Panc1 (cell line): ENCODE measurements at places on chromosomes 5 and 9.

- H3K36me3 ChIP-seq = no peaks in the 10 kb centered on the region
- DNase-seq = no peak
- peak overlapping the region; percentile 47 for H3K4me3 ChIP-seq
- peaks cover 5% of the 10 kb centered on the region for H3K4me1 ChIP-seq
- H3K27ac ChIP-seq = no peak overlapping the region
These were observed 1312.0 kb upstream of the WWC1 start for GRCh38 chr5:166979307-166979895.

- H3K27me3 ChIP-seq = no peaks in the 10 kb centered on the region
- peak overlapping the region; percentile 73 for H3K27ac ChIP-seq
- DNase-seq = peak; percentile 50
These were observed 57.9 kb upstream of the CCNG1 start for GRCh38 chr5:163379298-163380155.

DNA sequence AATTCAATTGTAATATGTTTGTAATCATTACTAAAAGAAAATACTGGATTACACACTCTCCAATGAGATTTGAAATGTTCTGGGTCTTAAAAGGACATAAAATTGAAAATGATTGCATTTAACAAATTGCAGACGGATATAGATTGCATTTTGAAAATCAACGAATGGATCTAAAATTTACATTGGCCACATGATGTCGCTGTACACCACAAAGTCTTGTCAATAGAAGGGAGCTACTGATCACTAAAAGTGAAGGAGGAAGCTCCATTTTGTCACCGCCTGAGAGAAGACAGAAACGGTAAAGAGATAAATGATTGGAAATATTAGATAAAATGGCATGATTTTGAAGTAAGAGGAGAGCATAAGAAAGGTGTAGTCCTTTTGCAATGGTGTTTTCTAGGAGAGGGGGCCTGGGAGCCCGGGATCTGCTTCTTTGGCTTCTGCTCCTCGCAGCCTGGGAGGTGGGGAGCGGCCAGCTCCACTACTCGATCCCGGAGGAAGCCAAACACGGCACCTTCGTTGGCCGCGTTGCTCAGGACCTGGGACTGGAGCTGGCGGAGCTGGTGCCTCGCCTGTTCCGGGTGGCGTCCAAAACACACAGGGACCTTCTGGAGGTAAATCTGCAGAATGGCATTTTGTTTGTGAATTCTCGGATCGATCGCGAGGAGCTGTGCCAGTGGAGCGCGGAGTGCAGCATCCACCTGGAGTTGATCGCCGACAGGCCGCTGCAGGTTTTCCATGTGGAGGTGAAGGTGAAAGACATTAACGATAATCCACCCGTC is at the start of gene PCDHA1:
Gene PCDHA1 (plus strand): TSS at position 236 of the 782 bp plus-strand sequence.
- H3K4me1 ChIP-seq = no peaks in the 10 kb centered on the region; the same call in 1 of the 2 replicates
- H3K4me3 ChIP-seq = no peak within 1 kb of the TSS
- H3K27ac ChIP-seq = no peak within 1 kb of the TSS
- DNase-seq = no peak

- no peaks in the 10 kb centered on the region for H3K36me3 ChIP-seq
- no peak overlapping the region for H3K27ac ChIP-seq
- no peak for DNase-seq
- no peaks in the 10 kb centered on the region for H3K4me1 ChIP-seq
These were observed 39.2 kb upstream of the RAB3C start for GRCh38 chr5:58543723-58544122.

DNA sequence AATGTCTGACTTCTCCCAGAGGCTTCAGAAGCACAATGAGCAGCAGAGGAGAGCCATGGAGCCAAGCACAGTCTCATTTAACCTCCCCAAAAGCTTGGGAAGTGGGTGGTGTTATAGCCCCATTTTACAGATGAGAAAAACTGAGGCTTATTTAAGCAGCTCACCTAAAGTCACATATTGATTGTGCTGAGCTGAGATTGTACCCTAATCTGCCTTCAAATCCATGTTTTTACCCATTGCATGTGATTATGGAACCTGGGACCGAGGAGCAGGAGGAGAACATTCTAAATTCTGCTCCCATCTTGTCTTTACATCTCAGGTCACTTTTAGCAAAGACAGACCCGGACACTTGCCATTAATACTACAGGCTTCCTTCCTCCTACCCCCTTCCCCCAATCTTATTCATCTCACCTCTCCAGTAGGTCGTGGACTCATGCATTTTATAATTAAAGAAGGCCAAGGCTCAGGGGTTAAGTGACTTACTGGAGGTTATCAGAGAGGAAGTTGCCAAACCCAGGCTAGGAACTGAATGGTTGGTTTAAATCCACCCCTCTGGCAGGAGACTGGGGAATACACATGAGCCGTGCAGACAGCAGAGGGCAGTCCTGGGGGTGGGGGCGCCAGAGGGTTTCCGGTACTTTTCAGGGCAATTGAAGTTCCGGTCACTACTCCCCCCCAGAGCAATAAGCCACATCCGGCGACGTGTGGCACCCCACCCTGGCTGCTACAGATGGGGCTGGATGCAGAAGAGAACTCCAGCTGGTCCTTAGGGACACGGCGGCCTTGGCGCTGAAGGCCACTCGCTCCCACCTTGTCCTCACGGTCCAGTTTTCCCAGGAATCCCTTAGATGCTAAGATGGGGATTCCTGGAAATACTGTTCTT is 51.0 kb upstream of the IL17B start:
- H3K27ac ChIP-seq = no peak overlapping the region
- H3K27me3 ChIP-seq = no peaks in the 10 kb centered on the region
- H3K4me1 ChIP-seq = no peaks in the 10 kb centered on the region
- DNase-seq = no peak

DNA sequence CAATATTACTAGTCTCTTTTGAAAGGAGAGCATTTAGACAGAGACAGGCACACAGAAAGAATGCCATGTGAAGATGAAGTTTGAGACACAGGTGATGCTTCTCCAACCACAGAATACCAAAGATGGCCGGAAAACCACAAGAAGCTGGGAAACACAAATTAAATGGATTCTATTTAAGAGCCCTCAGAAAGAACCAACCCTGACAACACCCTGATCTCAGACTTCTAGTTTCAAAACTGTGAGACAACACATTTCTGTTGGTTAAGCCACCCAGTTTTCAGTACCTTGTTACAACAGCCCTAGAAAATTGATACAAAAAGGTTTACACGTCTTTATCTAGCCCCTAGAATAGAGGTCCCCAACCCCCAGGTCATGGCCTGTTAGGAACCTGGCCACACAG is 79.8 kb upstream of the CCNG1 start:
- no peaks in the 10 kb centered on the region for H3K27me3 ChIP-seq
- H3K27ac ChIP-seq = no peak overlapping the region
- no peak overlapping the region for H3K4me3 ChIP-seq
- DNase-seq = no peak
- H3K4me1 ChIP-seq = no peaks in the 10 kb centered on the region

GRCh38 chr9:107693625-107694326 is 204.2 kb upstream of the KLF4 start:
- no peaks in the 10 kb centered on the region for H3K4me1 ChIP-seq
- H3K27me3 ChIP-seq = no peaks in the 10 kb centered on the region
- H3K27ac ChIP-seq = no peak overlapping the region
- no peak overlapping the region for H3K4me3 ChIP-seq

DNA sequence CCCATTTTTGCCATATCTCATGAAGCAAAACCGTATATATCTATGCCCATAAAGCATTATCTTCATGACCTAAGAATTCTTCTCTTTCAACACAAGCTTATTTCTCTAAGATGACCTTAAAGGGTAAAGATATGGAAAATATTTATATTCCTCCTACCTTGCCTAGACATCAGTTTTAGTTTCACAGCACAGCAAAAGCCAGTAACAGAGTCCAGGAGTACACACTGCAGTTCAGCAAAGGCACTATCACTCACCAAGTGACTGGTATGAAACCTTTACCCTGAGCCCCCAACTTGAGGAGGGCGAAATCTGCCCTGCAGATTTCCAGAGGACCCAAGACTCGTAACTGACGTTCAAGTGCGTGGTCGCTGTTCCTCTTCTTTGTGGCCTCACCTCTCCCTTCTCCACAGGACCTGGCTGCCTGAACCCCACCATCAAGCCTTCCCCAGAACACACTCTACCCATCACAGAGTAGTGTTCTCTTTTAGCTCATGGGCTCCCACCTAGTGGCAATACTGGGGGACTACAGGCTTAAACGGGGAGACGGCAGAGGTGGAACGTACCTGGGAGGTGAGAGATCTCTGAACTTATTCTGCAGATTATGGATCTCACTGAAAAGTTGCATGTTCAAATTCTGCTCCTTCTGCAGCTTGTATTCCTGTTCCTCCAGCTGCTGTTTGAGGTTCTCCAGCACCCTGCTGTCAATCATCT is 141.0 kb downstream of the CDK5RAP2 start:
- H3K27me3 ChIP-seq = no peaks in the 10 kb centered on the region
- no peak overlapping the region for H3K4me3 ChIP-seq
- no peaks in the 10 kb centered on the region for H3K4me1 ChIP-seq
- no peak for DNase-seq
- no peak overlapping the region for H3K27ac ChIP-seq

- H3K4me1 ChIP-seq = no peaks in the 10 kb centered on the region
- no peak for DNase-seq
- peaks cover 2% of the 10 kb centered on the region; the same call in 1 of the 2 replicates for H3K27me3 ChIP-seq
- no peak overlapping the region for H3K27ac ChIP-seq
- no peaks in the 10 kb centered on the region for H3K36me3 ChIP-seq
These were observed 80.9 kb upstream of the ALDH1B1 start for GRCh38 chr9:38311382-38312270.

GRCh38 chr9:137317021-137317717 is 15.1 kb upstream of the NRARP start:
- no peaks in the 10 kb centered on the region for H3K27me3 ChIP-seq
- H3K36me3 ChIP-seq = no peaks in the 10 kb centered on the region
- no peaks in the 10 kb centered on the region; the same call in 1 of the 2 replicates for H3K4me1 ChIP-seq

DNA sequence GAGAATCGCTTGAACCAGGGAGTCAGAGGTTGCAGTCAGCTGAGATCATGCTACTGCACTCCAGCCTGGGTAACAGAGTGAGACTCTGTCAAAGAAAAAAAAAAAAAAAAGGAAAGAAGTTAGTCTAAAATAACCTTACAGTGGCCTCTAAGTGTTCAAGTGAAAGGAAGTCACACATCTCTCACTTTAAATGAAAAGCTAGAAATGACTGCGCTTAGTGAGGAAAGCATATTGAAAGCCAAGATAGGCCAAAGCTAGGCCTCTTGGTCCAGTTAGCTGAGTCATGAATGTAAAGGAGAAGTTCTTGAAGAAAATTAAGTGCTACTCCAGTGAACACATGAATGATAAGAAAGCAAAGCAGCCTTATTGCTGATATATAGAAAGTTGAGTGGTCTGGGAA is 38.1 kb downstream of the ITGA1 start:
- H3K36me3 ChIP-seq = no peaks in the 10 kb centered on the region
- DNase-seq = no peak
- no peak overlapping the region for H3K4me3 ChIP-seq
- H3K4me1 ChIP-seq = no peaks in the 10 kb centered on the region

DNA sequence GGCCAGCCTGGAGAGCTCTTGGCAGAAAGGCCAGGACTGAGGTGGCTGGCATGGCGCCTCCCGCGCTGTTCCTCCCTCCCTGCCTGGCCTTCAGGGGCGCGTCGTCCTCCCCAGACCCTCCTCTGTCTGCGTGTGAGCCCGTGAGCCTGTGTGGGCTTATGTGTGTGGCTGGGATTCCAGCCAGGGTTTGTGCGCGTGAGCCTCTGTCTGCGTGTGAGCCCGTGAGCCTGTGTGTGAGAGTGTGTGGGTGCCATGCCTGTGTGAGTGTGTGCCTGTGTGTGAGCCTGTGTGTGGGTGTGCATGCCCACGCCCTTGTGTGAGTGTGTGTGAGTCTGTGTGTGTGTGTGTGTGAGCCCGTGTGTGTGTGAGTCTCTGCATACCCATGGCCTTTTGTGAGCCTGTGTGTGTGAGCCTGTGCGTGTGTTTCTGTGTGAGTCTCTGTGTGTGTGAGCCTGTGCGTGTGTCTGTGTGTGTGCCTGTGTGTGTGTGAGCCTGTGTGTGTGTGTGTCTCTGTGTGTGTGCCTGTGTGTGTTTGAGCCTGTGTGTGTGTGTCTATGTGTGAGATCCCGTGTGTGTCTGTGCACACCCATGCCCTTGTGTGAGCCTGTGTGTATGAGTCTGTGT is 13.0 kb downstream of the RXRA start:
- DNase-seq = no peak
- H3K27ac ChIP-seq = peak overlapping the region; percentile 59
- no peak overlapping the region for H3K4me3 ChIP-seq
- peaks cover 21% of the 10 kb centered on the region for H3K4me1 ChIP-seq

- H3K27ac ChIP-seq = no peak overlapping the region
- no peaks in the 10 kb centered on the region for H3K27me3 ChIP-seq
- H3K4me1 ChIP-seq = 0 out of 2 replicates have a peak, but pooled peaks cover 2% of the 10 kb centered on the region
- no peak for DNase-seq
These were observed 131.7 kb downstream of the ADAMTS16 start for GRCh38 chr5:5271786-5272321.

DNA sequence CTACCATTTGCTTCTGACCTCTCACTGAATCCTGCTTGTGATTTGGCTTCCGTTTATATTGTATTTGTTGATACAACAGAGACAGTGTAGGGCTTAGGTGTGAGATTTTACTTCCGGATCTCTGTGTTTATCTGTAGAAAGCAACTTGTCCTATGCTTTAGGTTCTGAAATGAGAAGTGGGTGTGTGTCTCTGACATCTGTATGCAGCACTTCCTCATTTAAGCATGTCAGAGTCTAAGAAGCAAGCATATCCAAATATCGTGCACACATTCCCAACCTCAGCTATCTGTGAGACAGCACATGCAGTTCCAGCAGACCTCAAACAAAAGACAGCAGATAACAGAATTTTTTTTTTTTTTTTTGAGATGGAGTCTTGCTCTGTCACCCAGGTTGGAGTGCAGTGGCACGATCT is 16.3 kb downstream of the KLF9 start:
- H3K4me3 ChIP-seq = no peak overlapping the region
- no peak for DNase-seq
